ENCODE measurements at places on chromosomes 5 and 9. TPM values are rescaled to one million over a fixed set of nuclear protein-coding genes. Genes with fewer than 3 reads are reported as not detected.

- DNase-seq, result peak; percentile 32
Measured at GRCh38 chr9:91547081-91547480, 123.4 kb upstream of the NFIL3 start.

DNA sequence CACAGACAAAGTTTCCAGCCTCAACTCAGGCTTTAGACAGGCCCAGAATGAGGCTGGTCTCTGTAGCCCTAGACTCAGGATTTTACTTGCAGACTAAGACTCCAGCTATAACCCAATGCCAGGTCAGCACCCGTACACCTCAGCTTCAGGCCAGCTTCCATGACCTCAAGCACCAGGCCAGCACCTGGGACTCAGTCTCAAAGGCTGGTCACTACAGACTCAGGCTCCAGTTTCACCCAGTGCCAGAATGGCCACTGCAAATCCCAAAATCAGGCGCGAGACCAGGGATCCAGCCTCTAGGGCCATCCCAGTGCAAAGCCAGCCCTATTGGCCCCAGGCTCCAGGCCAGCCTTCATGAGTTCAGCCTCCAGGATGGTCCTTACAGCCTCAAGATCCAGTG, 44.9 kb downstream of the C9 start:
- DNase-seq, result no peak

DNA sequence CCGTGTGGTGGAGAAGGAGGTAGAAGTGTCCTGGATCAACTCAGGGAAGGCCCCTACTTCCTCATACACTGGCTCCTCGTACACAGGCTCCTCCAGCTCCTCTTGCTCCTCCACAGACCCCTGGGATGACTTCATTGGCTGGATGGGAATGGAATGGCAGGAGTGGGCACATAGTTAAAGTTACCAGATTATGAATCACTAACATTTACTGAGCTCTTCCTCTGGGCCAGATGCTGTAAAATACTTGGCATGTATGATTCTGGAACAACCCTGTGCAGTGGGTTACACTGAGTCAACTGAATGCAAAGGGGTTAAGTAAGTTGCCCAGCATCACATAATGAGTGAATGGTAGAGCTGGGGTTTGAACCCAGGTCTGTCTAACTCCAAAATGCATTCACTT, 3.1 kb upstream of the FCHSD1 start:
- DNase-seq, result peak; percentile 42

DNA sequence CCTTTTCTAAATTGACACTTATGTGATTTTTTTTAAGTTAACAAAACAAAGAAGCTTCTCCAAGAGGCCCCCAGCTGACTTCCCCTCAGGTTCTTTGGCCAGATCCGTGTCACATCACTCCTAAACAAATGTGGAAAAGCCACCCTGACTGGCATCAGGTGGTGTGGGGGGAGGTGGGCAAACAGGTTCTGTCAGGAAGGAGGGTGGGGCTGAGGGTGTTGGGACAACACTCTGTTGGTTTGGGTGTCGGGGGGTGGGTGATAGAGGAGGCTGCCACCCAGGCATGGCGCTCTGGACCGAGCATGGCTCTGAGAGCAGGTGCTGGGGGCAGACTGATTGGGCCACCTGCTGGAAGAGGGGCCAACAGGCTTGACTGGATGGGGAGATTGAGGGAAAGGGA, 210.9 kb downstream of the HSPA4 start:
- DNase-seq, result no peak

DNA sequence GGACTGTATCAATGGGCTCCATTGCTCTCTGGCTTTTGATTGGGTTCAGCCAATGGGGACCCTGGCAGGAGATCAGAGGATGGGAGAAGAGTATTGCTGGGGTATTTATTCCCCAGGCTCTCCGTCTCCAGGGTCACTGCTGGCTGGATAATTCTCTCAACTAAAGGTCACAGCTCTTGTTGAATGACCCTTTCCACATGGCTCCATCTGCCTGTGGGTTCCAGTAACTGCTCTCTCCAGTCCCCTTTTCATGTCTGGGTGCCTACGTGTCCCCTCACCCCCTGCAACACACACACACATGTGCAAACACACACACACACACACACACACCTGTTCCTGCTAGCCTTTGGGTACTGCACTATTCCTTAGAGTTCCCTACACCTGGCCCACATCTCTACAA, 53.9 kb upstream of the RIC1 start:
- DNase-seq, result no peak

DNA sequence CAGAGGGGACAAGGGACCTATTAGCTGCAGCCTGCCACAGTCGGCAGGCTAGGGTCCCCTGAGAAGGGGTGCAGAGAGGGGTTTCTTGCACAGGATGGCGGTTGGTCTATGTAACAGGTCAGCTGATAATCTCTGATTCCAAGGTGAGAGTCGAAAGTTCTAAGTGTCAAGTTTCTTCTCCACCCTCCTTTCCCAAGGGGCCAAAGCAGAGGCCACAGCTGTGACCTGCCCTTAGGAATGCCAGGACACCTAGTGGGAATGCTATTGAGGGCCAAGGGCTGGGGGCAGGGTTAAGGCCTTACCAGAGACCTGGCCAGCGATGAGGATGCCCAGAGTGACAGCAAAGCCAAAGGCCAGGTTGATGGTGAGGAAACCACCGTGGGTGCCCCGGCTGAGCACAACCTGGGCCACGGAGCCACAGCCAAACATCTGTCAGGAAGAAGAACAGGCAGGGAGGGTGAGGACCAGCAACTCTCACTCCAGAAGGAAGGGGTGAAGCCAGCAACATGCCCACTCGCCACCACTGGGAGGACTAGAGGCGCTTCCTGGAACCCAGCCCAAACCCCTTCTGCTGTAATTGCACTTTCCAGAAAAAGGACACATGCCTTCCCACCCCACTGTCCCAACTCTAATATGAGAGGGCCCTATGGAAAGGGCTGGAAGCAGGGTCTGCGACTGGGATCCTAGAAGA, 3.8 kb downstream of the AQP3 start:
- no peak for DNase-seq

GRCh38 chr5:89981021-89981420, 428.5 kb downstream of the CETN3 start:
- no peak for DNase-seq

DNA sequence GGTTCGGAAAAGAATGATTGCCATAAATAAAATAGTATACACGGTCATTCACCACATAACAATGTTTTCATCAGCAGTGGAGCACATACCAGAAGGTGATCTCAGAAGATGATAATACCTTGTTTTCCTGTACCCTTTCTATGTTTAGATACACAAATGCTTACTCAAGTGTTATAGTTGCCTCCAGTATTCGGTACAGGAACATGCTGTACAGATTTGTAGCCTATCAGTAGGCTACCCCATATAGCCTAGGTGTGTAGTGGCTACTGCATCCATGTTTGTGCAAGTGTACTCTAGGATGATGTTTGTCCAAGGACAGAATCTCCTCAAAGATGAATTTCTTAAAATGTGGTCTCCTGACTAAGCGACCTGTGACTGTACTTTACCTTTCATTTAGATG, 59.2 kb downstream of the ICE1 start:
- DNase-seq, result no peak

DNA sequence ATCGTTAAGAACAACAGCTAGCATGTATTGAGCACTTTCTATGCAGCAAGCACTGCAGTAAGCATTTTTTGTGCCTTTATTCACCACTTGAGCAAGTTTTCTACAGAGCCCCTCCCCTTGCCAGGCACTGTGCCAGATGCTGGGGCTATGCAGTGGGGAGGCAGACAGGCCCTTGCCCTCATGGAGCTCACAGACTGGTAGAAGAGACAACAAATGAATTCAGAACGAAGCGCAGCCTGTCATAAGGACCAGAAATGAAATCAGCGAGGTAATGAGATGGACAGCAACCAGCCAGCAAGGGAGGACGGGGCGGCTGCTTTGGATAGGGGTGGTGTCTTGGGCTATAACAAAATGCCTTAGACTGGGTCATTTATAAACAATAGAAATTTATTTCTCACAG, 68.8 kb downstream of the C9orf50 start:
- DNase-seq, result no peak

- DNase-seq, result no peak
Measured at GRCh38 chr5:139488260-139488659, 5.7 kb upstream of the STING1 start.

- DNase-seq, result no peak
Measured at GRCh38 chr5:159097784-159098602, 1.7 kb downstream of the EBF1 start.

DNA sequence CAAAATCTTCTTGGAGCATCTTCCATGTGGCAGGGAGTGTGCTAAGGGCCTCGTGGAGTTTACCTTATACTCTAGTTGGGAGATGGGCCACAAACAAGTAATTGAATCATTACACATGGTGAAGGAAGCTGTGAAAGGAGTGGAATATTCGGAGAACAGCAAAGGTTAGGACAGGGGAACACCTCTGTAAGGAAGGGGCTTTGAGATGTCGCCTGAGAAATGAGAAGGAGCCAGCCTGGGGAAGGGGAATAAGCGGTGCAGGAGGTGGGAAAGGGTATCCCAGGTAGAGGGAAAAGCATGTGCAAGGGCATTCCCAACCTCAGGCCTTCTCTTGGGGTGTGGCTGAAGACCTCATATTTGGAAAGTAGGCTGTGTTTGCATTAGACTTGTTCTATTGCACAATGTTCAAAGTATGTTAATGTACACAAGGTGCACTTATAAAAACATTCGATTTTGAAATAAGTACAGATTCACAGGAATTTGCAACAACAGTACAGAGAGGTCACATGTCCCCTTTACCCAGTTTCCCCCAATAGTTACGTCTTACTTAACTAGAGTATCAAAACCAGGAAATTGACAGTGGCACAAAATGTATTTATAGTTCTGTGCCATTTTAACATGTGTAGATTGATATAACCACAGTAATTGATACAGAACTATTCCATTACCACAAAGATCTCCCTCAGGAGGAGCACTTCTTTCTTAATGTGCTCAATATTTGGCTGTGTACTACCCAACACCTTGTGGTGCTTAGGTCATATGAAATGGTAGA, 2.4 kb upstream of the STOM start:
- DNase-seq, result no peak

DNA sequence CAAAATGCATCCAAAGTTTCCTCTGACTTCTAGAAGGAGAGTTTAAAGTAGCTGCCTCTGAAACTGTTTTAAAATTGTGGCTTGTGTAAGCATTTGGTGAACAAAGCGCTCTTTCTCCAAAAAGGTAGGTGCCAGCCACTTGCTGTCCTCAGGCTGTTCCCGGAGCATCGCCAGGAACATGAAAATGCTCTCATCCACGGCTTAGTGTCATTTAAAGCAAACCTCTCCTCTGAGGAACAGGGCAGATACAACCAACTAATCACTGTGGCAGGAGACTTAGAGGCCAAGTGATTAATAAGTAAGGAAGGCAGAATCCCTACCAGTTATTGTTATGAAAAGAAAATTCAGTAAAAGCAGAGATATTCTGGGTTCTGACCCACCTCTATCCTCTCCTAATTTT, 165.6 kb downstream of the DCP2 start:
- no peak for DNase-seq

DNA sequence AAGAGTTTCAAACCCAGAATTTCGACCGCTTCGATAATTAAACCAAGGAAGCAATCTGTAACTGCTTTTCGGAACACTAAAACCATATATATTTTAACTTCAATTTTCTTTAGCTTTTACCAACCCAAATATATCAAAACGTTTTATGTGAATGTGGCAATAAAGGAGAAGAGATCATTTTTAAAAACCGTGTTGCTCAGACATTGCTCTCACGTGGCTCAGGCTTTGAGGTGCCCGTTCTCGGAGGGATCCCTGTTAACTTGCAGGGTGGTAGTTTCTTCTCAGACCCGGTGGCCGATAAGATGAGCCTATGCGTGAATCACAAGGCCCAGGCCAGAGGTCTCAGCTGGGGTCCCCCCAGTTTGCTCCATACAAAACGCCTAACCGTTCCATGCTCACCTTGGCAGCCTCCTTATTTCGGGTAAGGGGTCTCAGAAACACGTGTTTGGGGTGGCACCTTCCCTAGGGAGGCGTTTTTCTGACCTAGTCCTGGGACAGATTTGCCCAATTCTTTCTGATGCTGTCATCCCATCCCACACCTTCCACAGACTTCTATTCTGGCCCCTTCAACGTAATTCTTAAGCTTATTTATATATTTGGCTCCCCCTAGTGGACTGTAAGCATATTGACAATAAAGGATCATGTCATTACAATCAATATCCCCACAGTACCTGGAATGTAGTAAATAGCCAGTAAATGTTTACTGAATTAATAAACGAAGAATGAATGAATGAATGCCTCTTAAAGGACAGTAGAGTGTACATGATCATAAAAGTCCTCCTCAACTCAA, 48.1 kb downstream of the THBS4 start:
- no peak for DNase-seq

- no peak for DNase-seq
Measured at GRCh38 chr5:149792540-149793255, 62.6 kb downstream of the PPARGC1B start.

Gene PCDHGB4
- 6.4 TPM for total RNA-seq

Gene SHROOM1
- 9.8 TPM for total RNA-seq

Gene LSM11
- total RNA-seq, result 3.9 TPM

Gene PDLIM4
- 146 TPM for total RNA-seq

Gene CERCAM
- total RNA-seq, result 105 TPM

Gene FRMPD1
- not detected for total RNA-seq

Gene NCS1
- total RNA-seq, result 69.2 TPM

Gene ADAMTS6
- total RNA-seq, result 16.2 TPM

Gene UNC13B
- 30.1 TPM for total RNA-seq

Gene PCDHB8
- total RNA-seq, result 0.34 TPM

Gene EIF4EBP3
- total RNA-seq, result 6.4 TPM

Gene IFNB1
- total RNA-seq, result not detected

Gene CLTB
- 163 TPM for total RNA-seq

Gene POU5F2
- 0.62 TPM for total RNA-seq
